ENCODE measurements at places on chromosomes 1 and 21. TPM values are rescaled to one million over a fixed set of nuclear protein-coding genes. Genes with fewer than 3 reads are reported as not detected.

The CHAF1B gene
- 14.4 TPM for total RNA-seq

The LCE2A gene
- total RNA-seq, result not detected

The MYOG gene
- total RNA-seq, result not detected

The PNRC2 gene
- 148 TPM for total RNA-seq

The LCE4A gene
- total RNA-seq, result not detected

The PCSK9 gene
- 1.7 TPM for total RNA-seq

The ECM1 gene
- total RNA-seq, result 50.2 TPM

The SHC1 gene
- total RNA-seq, result 84.5 TPM

The OR2L3 gene
- not detected for total RNA-seq

The CD1E gene
- not detected for total RNA-seq

The CACHD1 gene
- 2.1 TPM for total RNA-seq

The LMX1A gene
- not detected for total RNA-seq

The ARMH1 gene
- 0.37 TPM for total RNA-seq

The LAD1 gene
- 0.07 TPM for total RNA-seq

The AZIN2 gene
- total RNA-seq, result 0.20 TPM

The LENEP gene
- not detected for total RNA-seq

The S100A2 gene
- total RNA-seq, result 14.4 TPM

The DYNLT4 gene
- not detected for total RNA-seq

The IGSF9 gene
- 0.25 TPM for total RNA-seq

The FAM72C gene
- 5.2 TPM for total RNA-seq

The S100A10 gene
- total RNA-seq, result 154 TPM

The MMEL1 gene
- total RNA-seq, result not detected

The SKI gene
- total RNA-seq, result 3.5 TPM

The CFHR1 gene
- not detected for total RNA-seq

The FMOD gene
- total RNA-seq, result not detected

The RPTN gene
- total RNA-seq, result not detected

The FOXE3 gene
- not detected for total RNA-seq

The FAM72B gene
- total RNA-seq, result 9.2 TPM

The ATP1A4 gene
- total RNA-seq, result not detected

The FCAMR gene
- total RNA-seq, result not detected

The MFAP2 gene
- not detected for total RNA-seq

The CASQ2 gene
- total RNA-seq, result not detected

The PGLYRP4 gene
- not detected for total RNA-seq

The FAM78B gene
- total RNA-seq, result not detected
